HFF-Myc (cell line): ENCODE measurements at places on chromosomes 11 and 22.

GRCh38 chr11:113642090-113642489 is 64.0 kb downstream of the TMPRSS5 start:
- DNase-seq = no peak

DNA sequence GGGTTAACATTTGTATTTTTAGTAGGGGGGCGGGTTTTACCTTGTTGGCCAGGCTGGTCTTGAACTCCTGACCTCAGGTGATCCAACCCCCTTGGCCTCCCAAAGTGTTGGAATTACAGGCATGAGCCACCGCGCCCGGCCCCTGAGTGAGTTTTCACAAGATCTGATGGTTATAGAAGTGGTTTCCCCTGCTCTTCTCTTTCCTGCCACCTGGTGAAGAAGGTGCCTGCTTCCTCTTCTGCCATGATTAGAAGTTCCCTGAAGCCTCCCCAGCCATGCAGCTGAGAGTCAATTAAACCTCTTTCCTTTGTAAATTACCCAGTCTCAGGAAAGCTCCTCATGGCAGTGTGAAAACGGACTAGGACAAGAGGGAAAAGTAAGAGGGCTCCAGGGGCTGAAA is 259.1 kb upstream of the PLET1 start:
- DNase-seq = no peak

DNA sequence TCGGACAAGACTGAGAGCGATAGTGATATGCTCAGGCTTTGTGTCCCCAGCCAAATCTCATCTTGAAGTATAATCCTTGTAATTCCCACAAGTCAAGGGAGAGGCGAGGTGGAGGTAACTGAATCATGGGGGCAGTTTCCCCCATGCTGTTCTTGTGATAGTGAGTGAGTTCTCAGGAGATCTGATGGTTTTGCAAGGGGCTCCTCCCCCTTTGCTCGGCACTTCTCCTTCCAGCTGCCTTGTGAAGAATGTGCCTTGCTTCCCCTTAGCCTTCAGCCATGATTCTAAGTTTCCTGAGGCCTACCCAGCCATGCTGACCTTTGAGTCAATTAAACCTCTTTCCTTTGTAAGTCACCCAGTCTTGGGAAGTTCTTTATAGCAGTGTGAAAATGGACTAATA is 7.5 kb upstream of the FOLR2 start:
- DNase-seq = no peak

DNA sequence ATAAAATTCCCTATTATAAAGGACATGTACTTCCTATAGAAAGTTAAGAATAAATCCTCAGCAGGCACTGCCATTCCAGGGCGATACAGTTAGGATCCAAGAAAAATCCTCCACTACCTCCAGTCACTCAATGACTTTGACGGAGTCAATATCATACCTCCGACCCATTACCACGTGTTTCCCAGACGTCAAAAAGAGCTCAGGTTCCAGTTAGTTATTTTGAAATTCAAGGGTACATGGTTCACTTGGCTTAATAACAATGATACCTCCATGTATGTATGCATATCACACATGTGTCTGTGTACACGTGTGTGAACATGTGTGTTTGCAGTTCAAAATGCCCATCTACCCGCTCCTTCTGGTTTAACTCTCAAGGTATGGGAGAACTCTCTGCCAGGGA is 189.2 kb downstream of the SHANK2 start:
- DNase-seq = no peak

GRCh38 chr11:27420217-27420616 is 52.4 kb downstream of the LGR4 start:
- no peak for DNase-seq

DNA sequence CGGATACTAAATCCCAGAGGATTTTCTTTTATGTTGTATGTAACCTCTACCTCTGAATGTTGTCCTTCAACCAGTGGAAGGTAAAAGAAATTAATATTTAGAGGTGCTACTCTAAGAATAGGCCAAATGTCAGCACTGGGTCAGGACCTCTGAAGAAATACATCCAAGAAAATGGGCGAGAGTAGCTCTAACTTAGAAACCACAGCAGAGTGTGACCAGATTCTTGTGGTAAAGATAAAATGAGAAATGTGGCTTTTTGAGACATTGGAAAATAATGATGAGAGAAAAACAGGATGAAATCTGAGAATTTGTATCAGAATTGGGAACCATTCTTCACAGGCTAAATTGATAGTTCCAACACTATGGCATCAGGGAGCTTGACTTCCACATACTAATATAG is 63.5 kb downstream of the CSTPP1 start:
- no peak for DNase-seq

DNA sequence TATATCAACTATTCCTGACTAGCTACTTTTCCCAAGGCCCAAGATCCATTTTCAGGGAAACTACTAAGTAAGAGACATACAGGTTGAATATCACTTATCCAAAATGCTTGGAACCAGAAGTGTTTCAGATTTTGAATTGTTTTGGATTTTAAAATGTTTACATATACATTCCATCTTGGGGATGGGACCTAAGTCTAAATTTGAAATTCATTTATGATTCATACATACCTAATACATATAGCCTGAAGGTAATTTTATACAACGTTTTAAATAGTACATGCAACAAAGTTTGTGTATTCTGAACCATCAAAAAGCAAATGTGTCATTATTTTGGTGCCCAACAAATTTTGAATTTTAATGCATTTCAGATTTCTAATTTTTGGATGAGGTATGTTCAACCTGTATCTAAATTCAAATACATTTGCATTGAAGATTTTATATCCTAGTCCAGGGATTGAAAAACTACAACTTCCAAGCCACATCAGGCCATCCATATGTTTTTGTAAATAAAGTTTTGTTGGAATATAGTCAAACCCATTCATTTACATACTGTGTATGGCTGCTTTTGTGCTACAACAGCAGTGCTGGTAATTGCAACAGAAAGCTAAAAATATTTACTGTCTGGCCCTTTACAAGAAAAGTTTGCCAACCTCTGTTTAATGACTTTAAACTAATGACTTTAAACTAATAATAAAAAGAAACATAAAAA is 73.3 kb downstream of the CWF19L2 start:
- no peak for DNase-seq

DNA sequence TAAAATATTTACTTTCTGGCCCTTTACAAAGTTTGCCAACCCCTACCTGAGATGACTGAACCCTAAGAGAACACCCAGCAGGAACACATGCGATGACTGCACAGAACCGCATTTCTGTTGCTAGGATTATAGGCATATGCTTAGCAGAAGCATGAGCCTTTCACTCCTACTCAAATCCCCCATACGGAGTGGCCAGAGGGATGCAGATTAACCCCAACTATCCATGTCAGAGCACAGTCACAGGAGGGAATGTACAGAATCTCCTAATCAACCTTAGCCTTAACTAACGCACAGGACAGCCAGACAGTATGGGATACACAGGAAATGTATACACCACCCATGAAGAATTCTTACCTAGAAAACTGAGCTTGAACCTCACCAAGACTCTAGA is 6.2 kb downstream of the HPS4 start:
- no peak for DNase-seq

DNA sequence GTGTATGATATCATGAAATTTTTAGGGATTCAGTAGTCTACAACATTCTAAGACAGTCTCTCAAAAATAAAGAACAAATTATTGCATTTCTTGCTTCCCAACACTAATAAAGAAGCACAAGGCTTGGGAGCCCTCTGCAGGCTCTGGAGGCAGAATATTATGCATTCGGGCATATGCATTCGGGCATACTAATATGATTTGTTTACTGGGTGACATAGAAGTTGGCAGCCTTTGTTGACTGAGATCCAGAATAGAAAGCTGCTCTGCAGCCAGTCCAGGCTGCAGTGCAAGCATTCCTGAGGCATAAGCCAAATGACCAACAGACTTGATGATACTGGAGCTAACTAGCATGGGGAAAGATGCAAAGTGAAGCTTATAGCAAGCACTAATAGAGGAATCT is 945.5 kb downstream of the OPCML start:
- no peak for DNase-seq

DNA sequence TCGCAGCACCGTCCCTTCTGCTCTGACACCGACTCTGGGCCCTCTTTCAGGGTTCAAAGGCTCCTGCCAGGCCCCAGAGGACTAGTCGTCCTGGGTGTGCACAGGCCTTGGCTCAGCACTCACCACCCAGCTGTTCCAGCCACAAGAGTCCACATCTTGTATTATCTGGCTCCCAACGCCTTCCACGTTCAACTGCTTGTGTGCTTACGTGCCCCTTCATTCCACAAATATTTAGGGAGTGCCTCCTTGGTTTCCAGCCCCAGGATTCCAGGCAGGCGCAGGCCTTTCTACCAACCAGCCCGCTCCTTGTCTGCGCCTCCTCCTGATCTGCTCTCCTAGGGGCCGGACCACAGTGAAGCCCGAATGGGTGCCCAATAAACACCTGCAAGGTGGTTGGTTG is 70.9 kb downstream of the SCUBE1 start:
- DNase-seq = no peak

GRCh38 chr11:124725719-124726105 is 14.0 kb upstream of the NRGN start:
- DNase-seq = no peak

DNA sequence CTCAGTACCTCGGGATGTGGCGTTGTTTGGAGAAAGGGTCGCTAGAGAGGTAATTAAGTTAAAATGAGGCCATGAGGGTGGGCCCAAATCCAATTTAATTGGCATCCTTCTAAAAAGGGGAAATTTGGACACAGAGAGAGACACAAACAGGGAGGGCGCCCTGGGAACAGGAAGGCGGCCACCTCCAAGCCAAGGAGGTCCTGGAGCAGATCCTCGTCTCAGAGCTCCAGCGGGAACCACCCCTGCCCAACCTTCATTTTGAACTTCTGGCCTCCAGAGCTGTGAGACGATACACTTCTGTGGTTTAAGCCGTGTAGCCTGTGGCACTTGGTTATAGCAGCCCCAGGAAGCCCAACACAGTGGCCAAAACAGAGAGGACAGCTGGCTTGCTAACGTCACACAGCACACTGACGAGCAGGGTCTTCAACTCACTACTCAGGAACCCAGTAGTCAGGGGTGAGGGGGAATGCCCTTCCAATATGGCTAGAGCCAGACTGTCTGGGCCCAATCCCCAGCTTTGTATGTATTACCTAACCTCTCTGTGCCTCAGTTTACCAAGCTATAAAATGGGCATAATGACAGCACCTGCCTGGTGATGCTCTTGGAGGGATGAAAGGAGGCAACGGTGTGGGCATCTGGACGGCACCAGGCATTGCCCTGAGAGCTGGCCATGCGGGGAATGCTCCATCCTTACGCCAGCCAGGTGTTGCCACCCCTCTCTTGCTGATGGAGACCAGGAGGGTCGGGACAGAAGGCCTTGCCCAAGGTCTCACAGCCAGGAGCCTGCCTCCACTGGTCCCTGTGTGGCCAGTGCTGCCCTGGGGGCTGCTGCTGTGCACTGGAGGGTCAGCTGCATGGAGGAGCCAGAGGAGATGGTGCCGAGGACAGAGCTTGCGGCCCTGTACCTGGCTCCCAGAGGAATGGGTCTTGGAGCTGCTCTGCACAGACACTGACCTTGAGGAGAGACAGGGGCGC is 53.3 kb upstream of the LINC01488 start:
- DNase-seq = no peak

GRCh38 chr11:129592191-129592590 is 216.5 kb downstream of the BARX2 start:
- DNase-seq = no peak

DNA sequence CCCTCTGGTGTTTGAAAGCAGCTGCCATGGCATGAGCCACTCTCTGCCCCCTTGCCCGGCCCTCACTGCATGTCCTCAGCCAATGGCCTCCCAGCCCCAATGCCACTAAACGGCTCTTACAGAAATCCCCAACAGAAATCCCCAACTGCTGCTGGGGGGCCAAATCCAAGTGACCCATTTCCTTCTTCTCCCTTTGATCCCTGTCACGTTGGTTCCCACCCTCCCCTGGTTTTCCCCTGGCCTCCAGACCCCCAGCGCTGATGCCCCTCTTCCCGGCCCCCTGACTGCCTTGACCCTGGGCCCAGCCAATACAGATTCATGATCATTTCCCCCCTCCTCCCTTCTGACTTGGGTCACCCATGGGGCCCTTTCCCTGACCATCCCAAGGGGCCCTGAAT is 30.9 kb downstream of the IGLL1 start:
- no peak for DNase-seq

- DNase-seq = no peak
Measured at GRCh38 chr22:49411236-49411635, 416.4 kb downstream of the BRD1 start.

DNA sequence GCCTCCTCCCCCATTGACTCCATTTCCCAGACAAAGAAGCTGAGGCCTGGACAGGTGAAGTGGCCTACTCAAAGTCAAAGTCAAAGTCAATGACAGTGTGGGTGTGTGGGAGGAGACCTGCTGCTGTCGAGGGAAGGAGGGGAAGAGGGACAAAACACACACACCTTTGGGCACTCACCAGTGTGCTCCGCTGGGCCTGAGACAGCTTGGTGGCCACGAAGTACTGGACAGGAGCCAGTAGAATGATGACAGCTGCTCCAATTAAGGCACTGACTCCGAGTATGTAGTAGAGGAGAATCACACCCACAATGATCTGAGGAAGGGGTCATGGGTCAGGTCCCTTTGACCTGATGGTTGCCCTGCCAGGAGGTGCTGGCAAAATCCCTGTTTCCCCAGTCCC is 33.6 kb downstream of the ABCC8 start:
- DNase-seq = no peak

GRCh38 chr22:32996702-32997101 is 61.5 kb downstream of the SYN3 start:
- DNase-seq = no peak

- DNase-seq = no peak
Measured at GRCh38 chr11:101940901-101941520, 24.7 kb upstream of the ANGPTL5 start.

- no peak for DNase-seq
Measured at GRCh38 chr11:112761911-112762706, 199.1 kb upstream of the NCAM1 start.

DNA sequence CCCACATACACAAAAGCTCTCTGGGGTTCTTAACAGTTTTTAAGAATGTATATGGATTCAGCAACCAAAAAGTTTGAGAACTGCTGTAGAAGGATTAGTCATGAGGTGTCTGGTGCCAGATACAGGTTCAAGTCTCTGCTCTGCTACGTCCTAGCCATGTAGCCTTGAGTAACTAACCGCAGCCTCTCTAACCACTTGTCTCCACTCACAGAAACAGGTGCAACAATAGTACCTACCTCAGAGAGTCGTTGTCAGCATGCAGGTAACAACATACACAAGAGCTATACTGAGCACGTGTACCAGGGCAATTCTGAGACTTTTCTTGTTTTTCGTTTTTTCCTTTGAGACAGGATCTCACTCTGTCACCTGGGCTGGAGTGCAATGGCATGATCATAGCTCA is 26.9 kb downstream of the CBX7 start:
- DNase-seq = no peak

- no peak for DNase-seq
Measured at GRCh38 chr22:48952256-48953102, 875.2 kb downstream of the BRD1 start.
